ENCODE measurements at places on chromosomes 4 and X.

- no peak for DNase-seq
Measured at GRCh38 chrX:152821145-152821765, 9.3 kb downstream of the CETN2 start.

DNA sequence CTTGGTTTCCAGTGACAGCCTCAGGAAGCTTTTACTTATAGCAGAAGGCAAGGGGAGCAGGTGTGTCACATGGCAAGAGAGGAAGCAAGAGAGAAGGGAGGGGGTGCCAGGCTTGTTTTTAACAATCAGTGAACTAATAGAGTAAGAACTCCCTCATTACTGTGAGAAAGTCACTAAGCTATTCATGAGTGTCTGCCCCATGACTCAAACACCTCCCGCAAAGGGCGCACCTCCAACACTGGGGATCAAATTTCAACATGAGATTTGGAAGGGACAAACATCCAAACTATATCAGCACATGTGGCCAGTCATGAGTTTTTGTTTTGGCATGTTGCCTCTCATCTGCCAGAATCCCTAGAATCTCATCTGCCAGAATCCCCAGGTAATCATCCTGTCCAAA is 183.5 kb upstream of the C1QTNF7 start:
- no peak for DNase-seq

DNA sequence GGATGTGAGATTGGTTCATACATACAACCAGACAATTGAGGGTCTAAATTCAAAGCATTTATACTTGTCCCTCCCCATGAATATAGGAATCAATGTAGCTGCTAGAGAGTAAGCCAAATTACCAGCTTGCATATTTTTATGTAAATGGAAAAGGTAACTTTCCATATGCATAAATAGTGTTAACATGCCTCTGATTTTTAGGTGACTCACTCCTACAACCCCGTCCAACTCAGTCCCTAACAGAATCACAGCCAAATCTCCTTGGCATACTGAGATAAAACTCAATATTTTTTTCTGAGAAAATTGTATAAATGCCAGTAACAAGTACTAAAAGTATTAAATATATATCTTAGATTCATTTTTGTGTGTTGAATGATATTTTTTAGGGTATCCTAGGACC is 67.2 kb downstream of the INPP4B start:
- no peak for DNase-seq

GRCh38 chr4:12701384-12701783 is 782.8 kb downstream of the RAB28 start:
- DNase-seq: no peak

DNA sequence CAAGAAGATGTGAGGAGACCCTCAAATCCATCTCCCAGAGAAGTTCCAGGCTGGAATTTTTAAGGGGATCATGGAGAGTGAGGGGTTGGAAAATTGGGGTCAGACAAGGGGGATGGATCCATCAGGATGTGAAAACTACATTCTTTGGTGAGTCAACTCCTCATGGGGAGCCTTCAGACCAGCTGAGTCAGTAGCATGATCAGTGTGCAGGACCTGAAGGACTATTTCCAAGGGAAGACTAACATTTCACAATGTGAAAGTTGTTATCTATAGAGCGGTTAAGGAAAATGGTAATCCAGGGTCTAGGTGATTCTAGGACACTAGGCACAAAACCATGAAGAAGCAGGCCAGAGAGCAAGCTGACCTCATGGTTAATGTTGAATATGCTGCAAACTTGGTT is 38.6 kb upstream of the CEP135 start:
- DNase-seq: no peak

- no peak for DNase-seq
Measured at GRCh38 chrX:12007881-12008280, 130.4 kb upstream of the FRMPD4 start.

DNA sequence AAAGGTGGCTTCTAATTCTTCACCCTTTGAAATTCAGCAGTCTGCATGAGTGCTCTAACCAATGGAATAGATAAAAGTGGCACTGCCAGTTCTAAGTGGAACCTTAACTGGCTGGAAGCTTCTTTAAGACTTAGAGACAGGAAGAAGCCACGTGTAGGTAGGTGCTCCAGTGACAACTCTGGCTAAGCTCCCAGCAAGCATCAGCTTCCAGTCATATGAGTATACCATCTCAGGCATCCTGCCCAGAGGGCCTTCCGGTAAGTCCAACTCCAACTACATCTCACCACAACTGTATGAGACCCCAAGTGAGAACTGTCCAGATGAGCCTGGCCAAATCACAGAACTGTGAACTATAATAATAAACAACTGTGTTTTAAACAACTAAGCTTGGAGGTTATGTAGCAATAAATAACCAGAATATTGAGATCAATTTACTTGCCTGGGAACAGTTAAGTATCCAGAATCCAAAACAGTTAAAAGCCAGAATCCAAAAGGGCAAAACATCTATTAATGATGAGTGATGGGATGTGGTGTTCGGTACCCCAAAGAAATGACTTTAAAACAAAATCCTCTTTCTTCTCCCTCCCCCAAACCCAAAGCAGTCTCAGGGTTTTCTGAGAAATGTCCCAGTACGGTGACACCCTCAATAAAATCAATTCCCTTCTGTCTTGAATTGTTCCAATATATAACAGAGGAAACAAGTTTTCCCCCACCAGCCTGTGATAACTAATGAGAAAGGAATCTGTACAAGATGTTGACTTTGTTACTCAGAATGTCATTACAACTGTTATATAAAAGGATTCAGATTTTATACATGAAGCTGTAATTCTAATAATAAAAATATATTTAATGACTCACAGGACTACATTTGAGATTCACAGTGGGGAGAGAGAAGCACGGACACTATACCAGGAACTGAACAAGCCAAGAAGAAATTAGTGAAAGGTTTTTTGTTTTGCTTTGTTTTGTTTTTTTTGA is 4.2 kb downstream of the TSPAN5 start:
- no peak for DNase-seq

GRCh38 chr4:123638834-123639233 is 242.2 kb downstream of the SPRY1 start:
- no peak for DNase-seq
